ENCODE measurements at places on chromosomes 13 and 19.

DNA sequence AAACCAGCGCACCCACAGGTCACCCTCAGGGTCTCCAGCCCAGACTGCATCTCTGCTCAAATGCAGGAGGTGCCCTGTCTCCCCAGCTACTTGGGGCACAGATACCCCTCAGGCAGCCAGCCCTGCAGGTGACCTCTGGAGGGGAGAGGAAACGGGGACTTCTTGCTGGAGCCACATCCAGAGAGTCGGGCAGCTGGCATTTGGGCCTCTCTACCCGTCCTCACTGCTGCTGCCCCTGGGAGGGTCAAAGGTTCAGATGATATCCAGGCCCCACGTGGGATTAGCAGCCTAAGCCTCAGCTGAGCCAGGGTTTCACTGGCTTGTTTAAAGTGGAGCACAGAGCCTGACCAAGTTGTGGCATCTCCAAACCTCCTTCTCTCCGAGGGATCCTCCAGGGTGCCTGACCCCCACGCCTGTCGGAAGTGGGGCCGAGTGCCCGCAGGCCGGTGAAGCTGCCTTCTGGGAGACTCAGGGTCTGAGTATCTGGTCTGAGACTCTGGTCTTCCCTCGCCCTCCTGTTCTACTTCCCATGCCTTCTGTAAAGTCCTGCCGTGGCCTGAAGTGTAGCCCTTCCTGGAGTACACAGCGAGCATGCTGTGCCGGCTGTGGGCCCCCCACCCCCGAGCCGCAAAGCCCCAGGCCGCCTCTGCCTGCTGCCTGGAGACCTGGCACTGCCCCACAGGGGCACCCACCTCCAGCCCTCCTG, 2.1 kb downstream of the RASA3 start:
- DNase-seq, result no peak

DNA sequence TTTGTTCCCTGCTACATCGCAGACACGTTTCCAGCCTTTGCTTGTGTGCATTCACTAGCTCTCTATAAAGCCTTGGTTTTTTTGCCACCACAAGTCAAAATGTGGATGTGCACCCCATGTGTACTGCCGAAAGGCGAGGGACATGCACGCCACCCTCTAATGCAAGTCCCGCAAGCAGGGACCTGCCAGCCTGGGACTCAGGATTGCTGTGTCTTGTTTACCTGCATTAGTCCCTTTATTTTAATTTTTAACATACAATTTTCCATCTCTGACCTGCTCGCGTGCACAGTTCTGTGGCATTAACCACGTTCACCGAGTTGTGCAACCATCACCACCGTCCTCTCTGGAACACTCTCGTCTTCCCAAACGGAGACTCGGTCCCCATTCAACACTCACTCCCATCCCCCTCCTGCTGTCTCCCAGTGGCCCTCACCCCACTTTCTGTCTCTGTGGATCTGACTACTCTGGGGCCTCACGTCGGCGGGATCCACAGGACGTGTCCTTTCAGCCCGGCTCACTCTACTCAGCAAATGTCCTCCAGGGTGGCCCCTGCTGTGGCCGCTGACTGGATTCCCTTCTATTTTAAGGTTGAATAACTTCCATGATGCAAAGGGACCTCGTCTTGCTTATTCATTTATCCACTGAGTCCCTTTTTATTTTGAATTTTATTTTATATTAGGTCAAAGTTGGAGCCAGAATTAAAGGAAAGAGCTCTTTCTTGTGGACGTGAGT, 58.4 kb downstream of the RASA3 start:
- no peak for DNase-seq

DNA sequence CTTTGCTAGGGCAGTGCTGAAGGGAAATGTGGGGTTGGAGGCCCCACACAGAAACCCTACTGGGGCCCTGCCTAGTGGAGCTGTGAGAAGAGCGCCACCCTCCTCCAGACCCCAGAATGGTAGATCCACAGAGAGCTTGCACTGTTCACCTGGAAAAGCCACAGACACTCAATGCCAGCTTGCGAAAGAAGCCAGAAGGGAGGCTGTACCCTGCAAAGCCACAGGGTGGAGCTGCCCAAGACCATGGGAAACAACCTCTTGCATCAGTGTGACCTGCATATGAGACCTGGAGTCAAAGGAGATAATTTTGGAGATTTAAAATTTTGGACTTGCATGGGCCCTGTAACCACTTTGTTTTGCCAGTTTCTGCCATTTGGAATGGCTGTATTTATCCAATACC, 615.4 kb upstream of the MIR17HG start:
- DNase-seq, result no peak

- peak; percentile 71 for DNase-seq
Measured at GRCh38 chr13:98476538-98476966, 100.4 kb downstream of the STK24 start.

DNA sequence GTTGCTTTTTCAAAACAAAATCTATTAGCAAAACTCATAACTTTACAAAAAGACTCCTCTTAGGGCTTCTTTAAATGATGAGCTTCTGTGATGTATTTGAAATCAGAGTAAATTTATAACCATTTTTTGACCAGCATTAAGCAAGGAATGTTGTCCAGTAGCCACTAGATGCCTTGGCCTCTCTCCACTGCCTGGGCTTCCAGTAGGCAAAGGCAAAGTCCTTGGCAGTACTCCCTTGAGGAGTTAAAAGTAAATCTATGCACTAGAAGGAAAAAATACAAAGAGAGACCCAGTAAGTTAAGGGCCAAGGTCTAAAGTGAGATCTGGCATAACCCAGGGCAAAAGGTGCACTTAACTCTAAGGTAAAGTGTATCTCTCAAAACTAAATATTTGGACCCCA, 9.5 kb downstream of the SERPINE3 start:
- DNase-seq, result no peak

GRCh38 chr13:113890774-113891480, 27.1 kb upstream of the GAS6 start:
- DNase-seq, result no peak

- DNase-seq, result no peak
Measured at GRCh38 chr13:34474187-34474868, 467.7 kb upstream of the NBEA start.

All from AG09309 (cell line).